NCI-H1048 (cell line): ENCODE measurements at places on chromosomes 2 and 18.

DNA sequence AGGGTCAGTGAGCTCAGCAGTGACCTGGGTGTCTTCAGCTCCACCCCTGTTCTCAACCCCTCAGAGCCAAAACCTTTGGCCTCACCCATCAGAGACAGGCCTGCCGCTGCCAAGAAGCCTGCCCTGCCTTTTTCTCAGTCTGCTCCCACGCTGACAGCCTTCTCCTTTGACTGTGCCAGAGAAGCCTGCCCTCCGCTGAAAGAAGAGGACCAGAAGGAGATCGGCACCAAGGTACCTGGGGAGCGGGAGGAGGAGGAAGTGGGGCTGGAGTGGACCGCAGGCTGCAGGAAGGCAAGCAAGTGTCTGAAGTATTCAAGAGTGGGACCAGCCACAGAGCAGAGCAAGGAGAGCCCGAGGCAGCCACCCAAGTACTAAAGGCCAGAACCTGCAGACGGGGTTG, 33.2 kb downstream of the TOGARAM2 start:
- no peak for DNase-seq

DNA sequence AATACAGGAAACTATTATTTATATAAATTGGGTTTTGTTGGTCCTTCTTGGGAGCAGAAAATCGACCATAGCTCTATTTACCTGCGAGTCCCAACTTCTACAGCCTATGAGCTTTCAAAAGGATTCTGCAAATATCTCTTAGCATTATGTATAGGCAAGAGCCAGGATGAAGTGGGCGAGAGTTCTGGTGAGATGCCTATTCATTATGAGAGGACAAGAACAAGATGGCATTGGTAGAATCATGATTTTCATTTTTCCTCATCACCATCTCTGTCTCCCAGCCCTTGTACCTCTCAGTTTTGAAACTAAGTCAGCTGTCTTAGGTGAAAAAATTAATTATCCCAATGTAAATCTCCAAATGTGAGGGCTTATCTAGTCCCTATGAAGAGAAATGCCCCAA, 25.0 kb downstream of the WIPF1 start:
- no peak for DNase-seq

GRCh38 chr18:12304351-12305210, 3.5 kb upstream of the TUBB6 start:
- no peak for DNase-seq

DNA sequence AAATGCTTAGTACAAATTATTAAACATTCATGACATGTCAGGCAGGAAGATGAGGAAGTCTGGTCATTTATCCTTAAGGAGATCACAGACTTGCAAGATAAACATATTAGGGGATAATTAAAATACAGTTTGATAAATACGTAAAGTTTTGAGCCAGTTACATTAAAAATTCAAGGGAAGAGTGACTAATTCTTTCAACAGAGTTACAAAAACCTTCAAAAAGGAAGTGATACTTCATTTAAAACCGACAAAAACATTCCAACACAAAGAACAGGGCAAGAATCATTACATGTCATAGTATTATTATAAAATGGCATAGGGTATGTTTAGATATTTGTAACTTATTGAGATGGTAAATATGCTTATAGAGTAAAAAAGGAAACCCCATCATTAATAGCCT, 636.0 kb downstream of the NR4A2 start:
- DNase-seq, result no peak

- DNase-seq, result no peak
These were observed 64.7 kb downstream of the TEX51 start for GRCh38 chr2:126963390-126963789.

DNA sequence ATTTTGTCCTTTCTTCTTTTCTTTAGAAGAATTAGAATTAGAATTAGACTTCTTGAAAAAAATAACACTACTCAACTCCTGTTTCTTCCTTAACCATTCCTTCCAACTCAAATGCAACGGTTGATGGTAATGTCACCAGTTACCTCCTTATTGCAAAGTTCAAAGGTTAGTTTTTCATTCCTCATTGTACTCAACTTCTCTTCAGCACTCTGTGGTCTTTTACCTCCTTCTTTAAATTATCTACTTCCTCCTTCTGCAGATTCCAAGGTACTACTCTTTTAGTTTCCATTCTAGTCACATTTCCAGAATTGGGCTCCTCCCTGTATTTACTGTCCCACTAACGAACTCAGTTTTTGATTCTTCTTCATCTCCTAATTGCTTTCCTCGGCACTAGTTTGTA, 700.7 kb downstream of the SATB2 start:
- DNase-seq, result no peak

DNA sequence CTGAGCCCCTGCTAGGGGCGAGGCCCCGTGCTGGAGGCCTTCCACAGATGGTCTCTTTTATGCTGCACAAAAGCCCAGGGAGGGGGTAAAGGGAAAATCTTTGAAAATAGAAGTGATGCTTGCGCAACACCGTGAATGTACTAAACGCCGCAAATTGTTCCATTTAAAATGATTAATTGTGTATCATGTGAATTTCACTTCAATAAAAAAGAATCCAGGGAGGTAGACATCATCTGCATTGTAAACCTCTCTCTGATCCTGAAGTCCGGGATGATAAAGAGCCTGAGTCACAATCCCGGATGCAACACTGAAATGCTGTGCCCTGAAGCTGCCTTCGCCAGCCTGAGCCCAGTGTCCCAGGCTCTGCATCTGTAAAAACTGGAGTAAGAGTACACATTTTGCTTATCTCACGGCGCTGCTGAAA, 107.7 kb upstream of the PPP1CB start:
- no peak for DNase-seq

GRCh38 chr2:145587922-145588321, 1068.0 kb upstream of the ZEB2 start:
- DNase-seq, result no peak
